Left lung (tissue), 14 donors: ENCODE measurements at places on chromosomes 12 and 14. TPM values are rescaled to one million over a fixed set of nuclear protein-coding genes. Genes with fewer than 3 reads are reported as not detected.

GRCh38 chr12:53899230-53899629 is 39.4 kb upstream of the HOXC13 start:
- DNase-seq = no peak

- DNase-seq = no peak
Measured at GRCh38 chr12:56300644-56301464, 724 bp upstream of the CS start.

DNA sequence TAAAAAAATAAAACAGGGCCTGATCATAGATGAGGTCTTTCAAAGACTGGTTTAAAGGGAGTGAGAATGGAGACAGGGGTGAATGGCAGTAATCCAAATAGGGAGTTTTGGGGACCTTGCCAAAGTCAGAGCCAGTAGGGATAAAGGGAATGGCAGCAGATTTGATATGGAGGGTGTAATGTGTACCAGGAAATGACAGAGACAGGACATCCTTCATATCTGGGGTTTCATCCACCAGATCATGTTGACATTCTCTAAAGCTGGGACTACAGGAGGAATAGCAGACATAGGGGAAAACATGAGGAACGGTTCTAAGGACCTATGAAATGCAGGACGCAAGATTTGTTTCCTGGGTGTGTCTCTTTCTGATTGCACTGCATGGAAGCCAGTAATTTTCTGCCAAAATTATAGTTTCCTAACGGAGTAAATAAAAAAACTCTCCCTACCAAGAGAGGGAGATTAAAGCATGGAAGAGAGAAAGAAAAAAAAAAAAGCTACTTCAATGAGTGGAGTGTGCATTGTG is 169.9 kb downstream of the PRKD1 start:
- DNase-seq = no peak

- DNase-seq = no peak
Measured at GRCh38 chr12:123078120-123078465, 72.8 kb downstream of the PITPNM2 start.

DNA sequence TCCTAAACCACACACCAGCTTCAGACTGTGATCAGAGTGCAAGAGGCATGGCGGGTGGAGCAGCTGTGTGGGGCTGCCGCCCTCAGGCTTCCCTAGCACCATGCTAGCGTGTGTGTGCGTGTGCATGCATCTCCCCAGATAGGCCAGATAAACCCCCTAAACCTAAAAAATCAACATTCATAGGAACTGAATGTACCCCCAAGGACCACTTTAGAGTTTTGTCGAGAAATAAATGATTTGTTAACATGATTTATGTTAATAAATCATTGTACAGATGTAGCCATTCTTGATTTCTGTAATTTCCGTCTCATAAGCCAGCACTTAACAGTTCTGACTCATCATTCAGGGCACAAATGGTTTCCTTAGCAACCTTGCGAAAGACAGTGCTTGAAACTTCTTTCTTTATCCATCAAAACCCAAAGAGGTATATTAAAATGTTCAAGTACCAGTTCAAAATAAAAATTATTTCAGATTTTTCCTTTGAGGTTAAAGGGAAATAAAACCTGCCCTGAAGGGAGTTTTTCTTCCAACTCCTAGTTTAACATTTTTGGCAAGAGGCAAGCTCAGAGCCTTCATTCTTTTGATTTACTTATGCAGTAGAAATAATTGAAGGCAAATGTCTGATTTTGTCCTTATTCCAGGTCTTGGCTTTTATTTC is 206.2 kb upstream of the RGS6 start:
- DNase-seq = no peak

GRCh38 chr14:89027097-89027740 is 202.8 kb downstream of the TTC8 start:
- peak; percentile 92 for DNase-seq

DNA sequence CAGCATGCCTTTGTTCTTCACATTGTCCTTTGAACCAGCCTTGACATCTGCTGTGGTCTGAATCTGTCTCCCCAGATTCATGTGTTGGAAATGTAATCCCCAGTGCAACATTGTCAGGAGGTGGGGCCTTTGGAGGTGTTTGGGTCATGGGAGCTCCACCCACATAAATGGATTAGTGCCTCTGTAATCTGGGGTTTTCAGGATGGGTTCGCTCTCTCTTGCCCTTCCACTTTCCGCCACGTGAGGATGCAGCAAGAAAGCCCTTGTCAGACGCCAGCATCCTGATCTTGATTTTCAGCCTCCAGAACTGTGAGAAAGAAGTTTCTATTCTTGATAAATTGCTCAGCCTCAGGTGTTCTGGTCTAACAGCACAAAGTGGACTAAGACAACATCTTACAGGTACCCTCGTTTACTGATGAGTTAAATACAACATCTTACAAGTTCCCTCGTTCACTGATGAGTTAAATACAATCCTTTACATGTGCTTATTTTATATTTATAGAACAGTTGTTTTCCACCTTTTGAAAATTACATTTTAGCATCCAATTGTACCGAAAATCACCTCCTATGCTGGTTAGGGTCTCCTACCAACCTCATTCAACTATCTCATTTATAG is 54.4 kb upstream of the RIMBP2 start:
- no peak for DNase-seq

GRCh38 chr12:74365178-74365964 is 172.3 kb upstream of the ATXN7L3B start:
- DNase-seq = no peak

DNA sequence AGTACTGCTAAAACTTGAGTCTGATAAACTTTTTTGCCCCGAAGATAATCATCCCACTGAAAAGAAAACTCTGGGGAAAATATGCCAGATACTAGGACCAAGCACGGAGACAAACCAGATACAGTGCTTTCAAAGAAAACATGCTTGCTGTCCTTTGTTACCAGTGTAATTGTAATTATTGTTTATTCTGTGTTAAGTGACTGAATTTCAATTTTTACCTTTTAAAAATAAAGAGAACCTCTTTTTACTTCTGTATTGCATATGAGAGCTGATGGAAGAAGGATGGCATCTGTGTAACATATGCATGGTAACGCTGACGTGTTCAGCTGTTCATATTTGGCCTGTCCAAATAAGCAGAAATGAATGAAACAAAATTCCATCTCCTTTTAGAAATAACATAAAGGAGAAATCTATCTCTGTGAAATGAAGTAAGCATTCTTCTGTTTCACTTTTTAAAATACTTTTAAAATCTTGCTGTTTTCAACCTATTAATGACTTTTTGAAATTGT is 22.5 kb downstream of the SLC35E3 start:
- no peak for DNase-seq

DNA sequence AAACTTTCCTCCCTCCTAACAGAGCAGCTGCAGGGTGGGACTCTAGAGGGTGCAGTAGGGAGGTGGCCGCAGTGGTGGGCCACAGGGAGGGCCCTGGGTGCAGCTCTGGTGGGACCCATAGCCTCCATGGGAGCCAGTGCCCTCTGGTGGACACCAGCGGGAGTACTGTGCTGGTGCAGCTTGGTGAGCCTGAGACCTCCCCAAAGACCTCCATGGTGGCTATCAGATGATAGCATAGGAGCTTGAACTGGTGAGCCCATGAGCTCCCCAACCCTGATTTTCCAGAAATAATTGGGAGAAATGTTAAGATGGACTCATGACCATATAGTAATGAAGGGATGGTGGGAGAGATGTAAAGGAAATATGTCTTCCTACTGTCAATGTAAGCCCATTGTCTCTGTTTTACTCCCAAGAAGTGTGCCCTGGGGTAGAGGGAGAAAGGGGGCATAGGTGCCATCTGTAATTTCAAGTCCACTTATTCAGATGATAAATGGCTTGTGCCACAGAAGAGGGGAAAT is 98.7 kb downstream of the GAS2L3 start:
- no peak for DNase-seq

DNA sequence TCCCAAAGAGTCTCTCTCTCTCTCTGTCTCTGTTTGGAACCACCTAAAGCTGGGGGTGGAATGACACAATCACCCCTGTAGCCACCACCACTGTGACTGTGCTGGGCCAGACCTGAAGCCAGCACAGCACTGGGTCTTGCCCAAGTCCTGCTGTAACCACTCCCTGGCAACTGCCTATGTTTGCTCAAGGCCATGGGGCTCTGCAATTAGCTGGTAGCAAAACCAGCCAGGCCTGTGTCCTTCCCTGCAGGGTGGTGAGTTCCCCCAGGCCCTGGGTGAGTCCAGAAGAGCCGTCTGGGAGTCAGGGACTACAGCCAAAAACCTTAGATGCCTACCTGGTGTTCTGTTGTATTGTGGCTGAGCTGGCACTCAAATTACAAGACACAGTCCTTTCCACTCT is 50.8 kb downstream of the DGLUCY start:
- DNase-seq = peak; percentile 80

DNA sequence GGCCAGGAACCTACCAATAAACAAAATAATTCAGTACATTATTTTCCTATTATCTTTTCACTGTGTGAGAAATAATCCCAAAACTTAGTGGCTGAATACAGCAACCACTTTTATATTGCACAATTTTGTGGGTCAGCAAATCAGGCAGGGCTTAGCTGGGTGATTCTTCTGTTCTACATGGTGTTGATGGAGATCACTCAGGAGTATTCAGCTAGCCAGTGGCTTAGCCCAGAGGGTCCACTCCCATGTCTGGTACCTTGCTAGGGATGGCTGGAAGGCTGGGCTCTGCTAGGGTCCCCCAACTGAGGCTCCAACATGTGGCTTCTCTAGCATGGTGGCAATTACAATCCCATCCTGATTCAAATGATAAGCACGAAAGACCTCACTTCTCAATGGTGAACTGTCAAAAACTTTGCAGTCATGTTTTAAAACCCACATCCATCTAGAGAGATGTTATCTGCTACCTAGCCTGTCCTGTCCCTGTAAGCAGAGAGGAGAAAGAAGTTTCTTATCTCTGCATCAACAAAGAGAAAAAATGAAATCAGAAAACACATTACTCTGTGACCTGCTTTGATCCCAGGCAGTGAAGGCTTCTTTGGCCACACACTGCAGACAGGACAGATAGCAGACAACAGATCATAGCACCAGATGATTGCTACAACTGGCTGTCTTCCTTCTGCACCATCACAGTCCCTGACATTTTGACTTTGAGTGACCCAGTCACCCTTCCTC is 51.0 kb upstream of the MYL2 start:
- no peak for DNase-seq

- no peak for DNase-seq
Measured at GRCh38 chr14:97401714-97402113, 604.5 kb downstream of the VRK1 start.

GRCh38 chr12:12333407-12334366 is 16.4 kb downstream of the MANSC1 start:
- no peak for DNase-seq

- DNase-seq = no peak
Measured at GRCh38 chr12:34400986-34401658, 378.8 kb downstream of the ALG10 start.

DNA sequence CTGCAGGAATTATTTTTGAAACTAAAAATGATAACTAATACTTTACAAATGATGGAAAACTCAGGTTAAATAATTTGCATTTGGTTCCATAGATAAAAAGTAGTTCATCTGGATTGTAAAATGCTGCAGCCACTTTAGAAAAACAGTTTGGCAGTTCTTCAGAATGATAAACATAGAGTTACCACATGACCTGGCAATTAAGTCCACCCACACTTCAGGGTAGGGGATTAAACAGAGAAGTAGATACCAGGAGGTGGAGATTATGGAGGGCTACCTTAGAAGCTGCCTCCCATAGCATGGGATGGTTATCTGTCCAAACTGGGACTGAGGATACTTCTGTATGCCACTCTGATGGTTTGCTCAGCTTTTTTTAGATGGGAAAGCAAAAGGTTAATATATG is 22.2 kb downstream of the ARF6 start:
- DNase-seq = no peak

DNA sequence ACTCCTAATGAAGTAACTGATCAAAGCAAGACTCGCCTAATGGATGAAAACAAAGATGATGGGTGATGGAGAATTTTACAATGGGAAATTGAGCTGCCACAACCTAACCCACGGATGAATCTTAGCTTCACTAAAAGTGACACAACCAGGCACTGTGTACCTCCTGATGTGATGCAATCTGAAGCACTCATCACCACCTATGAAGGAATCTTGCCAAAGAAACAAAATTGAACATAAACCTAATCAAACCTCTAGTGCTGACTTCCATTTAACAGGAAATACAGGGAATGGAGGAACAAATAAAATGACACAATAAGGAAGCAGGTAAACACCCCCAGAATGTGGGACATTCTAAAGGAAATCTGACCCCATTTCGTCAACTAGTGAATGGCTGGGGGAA is 13.3 kb upstream of the RARG start:
- DNase-seq = no peak

GRCh38 chr12:109131154-109132050 is 15.0 kb downstream of the ACACB start:
- DNase-seq = no peak

- no peak for DNase-seq
Measured at GRCh38 chr12:118611295-118611694, 234.9 kb downstream of the SUDS3 start.

DNA sequence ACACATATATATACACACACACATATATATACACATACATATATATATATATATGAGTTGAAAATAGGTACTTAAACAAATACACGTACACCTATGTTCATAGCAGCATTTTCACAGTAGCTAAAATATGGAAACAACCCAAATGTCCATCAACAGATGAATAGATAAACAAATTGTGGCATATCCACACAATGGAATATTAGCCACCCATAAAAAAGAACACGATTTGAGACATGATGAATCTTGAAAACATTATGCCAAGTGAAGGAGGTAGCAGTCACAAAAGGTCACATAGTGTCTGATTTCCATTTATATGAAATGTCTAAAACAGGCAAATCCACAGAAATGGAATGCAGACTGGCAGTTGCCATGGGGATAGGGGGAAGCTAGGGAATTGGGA is 276.3 kb downstream of the KSR2 start:
- DNase-seq = no peak

DNA sequence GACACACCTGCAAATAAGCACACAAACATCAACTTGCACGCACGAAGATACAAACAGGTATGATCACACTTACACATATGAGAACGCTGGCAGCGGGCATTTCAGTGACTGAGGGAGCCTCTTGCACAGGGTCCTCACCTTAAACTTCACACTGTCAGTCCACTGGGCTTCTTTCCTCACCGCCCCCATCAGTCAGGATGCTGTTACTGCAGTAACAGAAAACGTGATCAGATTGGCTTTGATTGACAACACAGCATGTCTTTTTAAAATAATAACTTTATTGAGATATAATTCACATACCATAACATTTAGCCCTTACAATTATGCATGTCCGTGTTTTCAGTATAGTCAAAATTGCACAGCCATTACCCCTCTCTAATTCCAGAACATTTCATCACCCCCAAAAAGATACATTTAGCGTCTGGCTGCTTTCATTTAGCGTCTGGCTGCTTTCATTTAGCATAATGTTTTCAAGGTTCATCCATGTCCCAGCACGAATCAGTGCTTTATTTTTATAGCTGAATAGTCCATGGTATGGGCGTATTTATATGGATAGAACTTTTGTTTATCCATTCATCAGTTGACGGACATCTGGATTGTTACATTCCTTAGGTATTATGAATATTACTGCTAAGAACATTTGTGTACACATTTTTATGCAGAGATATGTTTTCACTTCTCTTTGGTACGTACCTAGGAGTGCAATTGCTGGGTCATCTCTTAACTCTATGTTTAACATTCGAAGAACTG is 8.4 kb downstream of the CCDC197 start:
- DNase-seq = no peak

The SCNN1A gene
- 4.1 TPM for polyA plus RNA-seq

The RPL36AL gene
- polyA plus RNA-seq = 171 TPM

The PPP1CC gene
- 185 TPM for polyA plus RNA-seq

The PZP gene
- 3.1 TPM for polyA plus RNA-seq

The SERPINA3 gene
- polyA plus RNA-seq = 1.9 TPM

The ATP2B1 gene
- polyA plus RNA-seq = 90.7 TPM

The LIMA1 gene
- 87.6 TPM for polyA plus RNA-seq
